PC-3 (cell line): ENCODE measurements at places on chromosomes 3 and 15. TPM values are rescaled to one million over a fixed set of nuclear protein-coding genes. Genes with fewer than 3 reads are reported as not detected.

GRCh38 chr3:81776643-81777042 is 15.2 kb upstream of the GBE1 start:
- H3K36me3 ChIP-seq, result no peaks in the 10 kb centered on the region
- H3K4me1 ChIP-seq, result no peaks in the 10 kb centered on the region
- no peak overlapping the region for H3K27ac ChIP-seq
- no peaks in the 10 kb centered on the region for H3K27me3 ChIP-seq

- H3K36me3 ChIP-seq, result no peaks in the 10 kb centered on the region
- DNase-seq, result peak; percentile 82
- no peak overlapping the region for H3K27ac ChIP-seq
- H3K4me3 ChIP-seq, result no peak overlapping the region
- peaks cover 6% of the 10 kb centered on the region; the same call in 1 of the 2 replicates for H3K4me1 ChIP-seq
Observed at GRCh38 chr3:5078151-5078550, 43.9 kb upstream of the ARL8B start.

DNA sequence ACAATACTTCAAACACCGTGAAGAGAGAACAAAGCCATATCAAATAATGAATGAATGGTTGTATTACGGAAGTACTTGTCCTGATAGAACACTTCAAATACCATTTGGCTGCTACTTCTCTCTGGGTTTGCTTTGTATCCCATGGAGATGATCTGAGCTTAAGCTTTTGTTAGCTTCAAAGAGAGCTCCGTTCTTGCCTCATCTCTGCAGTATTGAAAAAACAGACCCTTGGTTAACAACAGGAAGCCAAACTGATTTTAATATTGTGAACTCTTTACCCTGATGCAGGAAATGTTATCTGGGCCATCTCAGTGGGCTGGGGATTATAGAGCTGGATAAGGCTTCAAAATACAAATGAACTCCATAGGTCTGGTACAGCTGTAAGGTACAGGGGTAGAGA is 101.0 kb downstream of the CHL1 start:
- peaks cover 7% of the 10 kb centered on the region; the same call in 1 of the 2 replicates for H3K4me1 ChIP-seq
- no peaks in the 10 kb centered on the region for H3K27me3 ChIP-seq
- no peaks in the 10 kb centered on the region for H3K36me3 ChIP-seq
- no peak for DNase-seq

DNA sequence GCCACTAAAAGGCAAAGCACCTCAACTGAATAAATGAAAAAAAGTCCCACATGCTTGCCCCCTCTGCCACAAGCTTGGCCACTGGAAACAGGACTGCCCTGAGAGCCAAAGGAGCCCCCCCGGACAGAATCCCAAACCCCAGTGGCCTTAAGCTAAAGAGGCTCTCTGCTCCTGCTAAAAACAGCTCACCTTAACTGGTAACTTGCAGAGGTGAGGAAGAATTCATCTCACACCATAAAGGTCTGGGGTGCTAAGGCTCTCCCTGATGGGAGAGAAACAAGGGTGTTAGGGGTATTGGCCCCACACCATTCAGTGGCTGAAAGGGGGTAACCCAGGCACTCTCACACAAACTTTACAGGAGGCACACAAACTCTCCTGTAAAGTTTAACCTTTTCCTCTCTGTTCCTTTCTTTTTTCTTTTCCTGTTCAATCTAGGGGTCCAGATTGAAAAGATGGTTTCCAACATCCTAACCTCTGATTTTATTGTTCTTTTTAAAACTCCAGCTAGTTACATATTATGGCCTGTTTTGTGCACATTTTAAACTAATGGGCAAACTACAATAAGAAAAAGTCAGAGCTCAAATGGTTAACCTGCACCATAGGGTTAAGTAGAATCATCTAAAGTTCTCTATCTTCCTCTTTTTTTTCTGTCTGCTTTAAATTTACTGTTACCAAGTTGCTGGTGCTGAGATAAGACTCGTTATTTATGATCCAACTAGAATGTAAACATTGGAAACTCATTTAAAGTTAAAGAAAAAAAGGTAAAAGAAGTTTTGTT is 19.9 kb downstream of the TRANK1 start:
- H3K4me3 ChIP-seq, result no peak overlapping the region
- no peaks in the 10 kb centered on the region for H3K4me1 ChIP-seq
- 0 out of 2 replicates have a peak, but pooled peaks cover 4% of the 10 kb centered on the region for H3K36me3 ChIP-seq

DNA sequence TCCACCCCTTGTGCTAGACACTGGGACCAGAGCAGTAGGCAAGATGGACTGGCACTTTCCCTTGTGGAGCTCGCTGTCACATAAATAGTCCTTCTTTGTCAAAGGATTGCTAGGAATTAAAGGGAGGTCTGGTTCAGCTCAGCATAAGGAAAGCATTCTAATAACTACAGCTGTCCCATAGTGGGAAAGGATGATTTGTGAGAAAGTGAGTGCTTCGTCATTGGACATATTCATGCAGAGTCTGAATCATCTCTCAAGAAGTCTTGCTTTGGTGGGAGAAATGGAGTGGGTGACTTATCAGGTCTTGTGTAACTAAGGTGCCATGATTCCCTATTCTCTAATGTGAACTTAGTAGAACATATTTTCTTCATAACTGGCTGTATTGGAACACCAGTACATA is 14.7 kb downstream of the PPARG start:
- no peak overlapping the region for H3K4me3 ChIP-seq
- H3K36me3 ChIP-seq, result peaks cover 63% of the 10 kb centered on the region
- no peaks in the 10 kb centered on the region for H3K27me3 ChIP-seq
- H3K27ac ChIP-seq, result peak overlapping the region; percentile 97
- peak; percentile 55 for DNase-seq

GRCh38 chr3:40068636-40069035 is 240.9 kb upstream of the EIF1B start:
- no peak for DNase-seq
- H3K4me3 ChIP-seq, result no peak overlapping the region
- peaks cover 16% of the 10 kb centered on the region; the same call in 1 of the 2 replicates for H3K27me3 ChIP-seq

DNA sequence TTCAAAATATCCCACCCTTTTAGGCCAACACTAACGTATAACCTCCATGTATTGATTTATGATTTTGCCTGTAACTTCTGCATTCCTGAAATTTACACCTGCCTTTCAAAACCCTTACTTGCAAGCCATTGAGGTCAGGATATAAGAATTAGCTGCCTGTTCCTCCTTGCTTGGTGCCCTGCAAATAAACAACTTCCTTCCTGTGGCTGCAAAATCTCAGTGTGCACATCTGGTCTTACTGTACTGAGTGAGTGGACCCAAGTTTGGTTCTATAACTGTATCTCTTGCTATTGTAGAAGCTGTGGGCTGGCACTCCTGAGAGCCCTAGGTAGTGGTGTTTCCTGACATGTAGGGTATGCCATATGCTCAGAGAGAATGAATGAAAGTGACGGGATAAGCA is 191.1 kb upstream of the RASGRP1 start:
- no peak overlapping the region for H3K27ac ChIP-seq
- H3K27me3 ChIP-seq, result no peaks in the 10 kb centered on the region
- no peaks in the 10 kb centered on the region for H3K36me3 ChIP-seq

- no peaks in the 10 kb centered on the region for H3K4me1 ChIP-seq
- H3K36me3 ChIP-seq, result no peaks in the 10 kb centered on the region
- no peak overlapping the region for H3K4me3 ChIP-seq
- no peaks in the 10 kb centered on the region for H3K27me3 ChIP-seq
- H3K27ac ChIP-seq, result no peak overlapping the region
Observed at GRCh38 chr3:74676-75243, 121.8 kb upstream of the CHL1 start.

- DNase-seq, result no peak
- no peaks in the 10 kb centered on the region for H3K36me3 ChIP-seq
- no peaks in the 10 kb centered on the region for H3K4me1 ChIP-seq
- no peak overlapping the region for H3K4me3 ChIP-seq
- H3K27me3 ChIP-seq, result no peaks in the 10 kb centered on the region
Observed at GRCh38 chr3:22779737-22780136, 423.4 kb upstream of the UBE2E2 start.

DNA sequence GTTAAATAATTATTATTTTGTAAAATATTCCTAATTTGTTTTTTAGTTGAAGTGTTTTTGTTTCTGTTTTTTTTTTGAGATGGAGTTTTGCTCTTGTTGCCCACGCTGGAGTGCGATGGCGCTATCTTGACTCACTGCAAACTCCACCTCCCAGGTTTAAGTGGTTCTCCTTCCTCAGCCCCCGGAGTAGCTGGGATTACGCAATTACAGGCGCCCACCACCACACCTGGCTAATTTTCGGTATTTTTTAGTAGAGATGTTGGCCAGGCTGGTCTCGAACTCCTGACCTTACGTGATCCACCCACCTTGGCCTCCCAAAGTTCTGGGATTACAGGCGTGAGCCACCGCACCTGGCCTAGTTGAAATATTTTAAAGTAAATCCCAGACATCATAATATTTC is 48.7 kb upstream of the GATM start:
- H3K36me3 ChIP-seq, result 0 out of 2 replicates have a peak, but pooled peaks cover 6% of the 10 kb centered on the region
- H3K27ac ChIP-seq, result no peak overlapping the region
- no peak for DNase-seq
- H3K27me3 ChIP-seq, result no peaks in the 10 kb centered on the region
- no peak overlapping the region for H3K4me3 ChIP-seq

DNA sequence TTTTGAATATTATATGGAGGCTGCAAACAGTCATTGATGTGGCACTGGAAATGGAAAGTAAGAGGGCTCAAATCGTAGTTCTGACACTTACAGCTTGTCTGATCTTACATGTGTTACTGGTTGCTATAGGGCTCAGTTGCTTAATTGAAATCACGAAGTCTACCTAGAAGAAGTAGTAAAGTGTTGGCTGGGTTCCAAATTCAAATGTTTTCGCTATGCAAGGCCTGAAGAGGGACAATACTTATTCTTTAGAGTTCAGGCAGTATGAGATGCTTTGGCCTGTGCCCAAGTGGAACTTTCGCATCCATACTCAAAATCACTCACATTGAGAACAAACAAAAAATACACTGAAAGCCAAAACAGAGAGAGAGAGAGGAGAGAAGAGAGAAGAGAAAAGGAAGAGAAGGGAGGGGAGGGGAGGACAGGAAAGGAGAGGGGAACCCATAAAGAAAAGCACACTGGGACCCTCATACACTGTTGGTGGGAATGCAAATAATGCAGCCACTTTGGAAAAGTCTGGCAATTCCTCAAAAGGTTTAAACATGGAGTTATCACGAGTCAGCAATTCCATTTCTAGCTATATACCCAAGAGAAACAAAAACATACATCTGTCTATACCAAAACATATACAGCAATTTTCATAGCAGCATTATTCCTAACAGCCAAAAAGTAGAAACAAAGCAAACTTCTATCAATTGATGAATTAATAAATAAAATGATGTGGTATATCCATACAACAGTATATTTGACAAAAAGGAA is 2.9 kb upstream of the FXR1 start:
- peaks cover 15% of the 10 kb centered on the region for H3K4me1 ChIP-seq
- no peak overlapping the region for H3K27ac ChIP-seq
- H3K4me3 ChIP-seq, result no peak overlapping the region
- peaks cover 3% of the 10 kb centered on the region; the same call in 1 of the 2 replicates for H3K36me3 ChIP-seq

DNA sequence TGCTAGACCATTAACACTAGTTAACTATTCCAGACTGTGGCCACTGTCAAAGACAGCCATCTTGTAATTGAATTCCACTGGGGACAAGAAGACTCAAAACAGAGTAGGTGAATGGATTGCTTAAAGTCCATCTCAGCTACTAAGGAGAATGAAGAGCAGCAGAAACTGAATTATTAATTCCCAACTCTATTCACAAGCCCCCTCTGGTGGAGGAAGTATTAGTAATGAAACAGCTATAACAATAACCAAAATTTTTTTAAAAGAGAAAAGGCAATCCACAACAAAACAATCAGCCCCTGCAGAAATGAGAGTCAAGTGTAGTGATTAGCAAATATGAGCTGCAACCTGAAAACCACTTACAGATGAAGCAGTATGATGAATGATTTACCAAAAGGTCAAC is 302.8 kb downstream of the FHIT start:
- H3K4me1 ChIP-seq, result peaks cover 6% of the 10 kb centered on the region
- H3K27ac ChIP-seq, result no peak overlapping the region
- no peaks in the 10 kb centered on the region for H3K36me3 ChIP-seq
- no peaks in the 10 kb centered on the region for H3K27me3 ChIP-seq

- no peaks in the 10 kb centered on the region for H3K4me1 ChIP-seq
- H3K27ac ChIP-seq, result no peak overlapping the region
- no peak for DNase-seq
- H3K27me3 ChIP-seq, result no peaks in the 10 kb centered on the region
- H3K36me3 ChIP-seq, result no peaks in the 10 kb centered on the region
Observed at GRCh38 chr15:25250011-25250596, 188.7 kb downstream of the UBE3A start.

GRCh38 chr15:22950256-22950990 is 29.7 kb downstream of the CYFIP1 start:
- H3K27me3 ChIP-seq, result no peaks in the 10 kb centered on the region
- H3K4me1 ChIP-seq, result no peaks in the 10 kb centered on the region
- H3K36me3 ChIP-seq, result no peaks in the 10 kb centered on the region; the same call in 1 of the 2 replicates
- no peak overlapping the region for H3K27ac ChIP-seq
- H3K4me3 ChIP-seq, result no peak overlapping the region
- DNase-seq, result no peak

- no peaks in the 10 kb centered on the region for H3K36me3 ChIP-seq
- H3K4me1 ChIP-seq, result peaks cover 9% of the 10 kb centered on the region
- no peak overlapping the region for H3K27ac ChIP-seq
- no peak for DNase-seq
- no peaks in the 10 kb centered on the region for H3K27me3 ChIP-seq
Observed at GRCh38 chr3:157671656-157672055, 168.4 kb upstream of the VEPH1 start.

DNA sequence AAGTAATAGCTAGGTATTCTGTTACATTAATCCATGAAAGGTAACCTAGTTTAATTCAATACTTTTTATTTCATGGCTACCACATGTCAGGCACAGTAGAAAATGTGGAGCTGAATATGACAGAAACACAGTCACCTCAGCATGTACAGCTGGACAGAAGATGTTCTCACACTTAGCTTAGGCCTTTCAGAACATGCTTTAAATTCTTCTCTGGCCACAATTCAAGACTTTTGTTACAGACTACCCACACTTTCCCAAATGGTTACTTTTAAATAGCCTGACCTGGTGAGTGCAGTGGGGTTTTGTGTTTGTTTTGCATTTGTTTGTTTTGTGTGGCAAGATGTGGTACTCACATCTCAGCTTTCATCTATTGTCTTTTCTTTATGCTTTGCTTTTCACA is 1079.5 kb downstream of the IGSF11 start:
- H3K27me3 ChIP-seq, result no peaks in the 10 kb centered on the region
- no peaks in the 10 kb centered on the region for H3K36me3 ChIP-seq
- no peak for DNase-seq
- H3K4me1 ChIP-seq, result no peaks in the 10 kb centered on the region
- no peak overlapping the region for H3K27ac ChIP-seq

Gene EPHA3
- 0.33 TPM in 1 of 2 replicates, not detected in the other for total RNA-seq

Gene GP9
- total RNA-seq, result not detected in 2 replicates

Gene PTX3
- total RNA-seq, result 24.4 and 27.3 TPM in 2 replicates

Gene PLA2G4B
- 7.0 and 12.2 TPM in 2 replicates for total RNA-seq

Gene CSNK1G1
- 7.8 and 9.8 TPM in 2 replicates for total RNA-seq

Gene MESP2
- total RNA-seq, result 1.1 and 1.3 TPM in 2 replicates

Gene SOX14
- total RNA-seq, result not detected in 2 replicates

Gene TMEM207
- not detected in 2 replicates for total RNA-seq

Gene ROPN1
- total RNA-seq, result not detected in 2 replicates
